Activated T-helper 1 cell treated with anti-CD3 and anti-CD28 coated beads, Interleukin-2, amount 50 U/mL, for 16 hours (primary cell): ENCODE measurements at places on chromosomes 1 and 21.

DNA sequence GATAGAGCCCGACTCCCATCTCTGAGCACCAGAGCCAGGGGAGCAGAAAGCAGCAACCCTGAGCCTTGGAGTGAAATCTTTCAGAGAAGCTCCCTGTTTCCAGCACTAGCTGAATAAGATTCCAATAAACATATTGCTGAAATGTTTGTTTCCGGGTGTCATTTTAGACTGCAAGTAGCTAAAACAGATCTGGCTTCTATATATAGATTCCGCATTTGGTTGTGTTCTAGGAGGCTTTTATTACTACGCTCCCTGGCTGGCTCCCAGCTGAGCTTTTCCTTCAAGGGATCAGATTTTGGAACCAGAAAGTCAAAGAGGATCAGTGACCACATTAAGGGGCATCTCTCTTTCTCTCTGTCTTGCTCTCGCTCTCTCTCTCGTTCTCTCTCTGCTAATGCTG lies 88.2 kb downstream of the PAPPA2 start:
- DNase-seq: no peak

GRCh38 chr1:15899266-15899665 lies 51.8 kb downstream of the SPEN start:
- no peak for DNase-seq

GRCh38 chr1:168786476-168787330 lies 57.7 kb upstream of the DPT start:
- DNase-seq: no peak

GRCh38 chr1:48266576-48266975 lies 44.1 kb downstream of the SLC5A9 start:
- no peak for DNase-seq

DNA sequence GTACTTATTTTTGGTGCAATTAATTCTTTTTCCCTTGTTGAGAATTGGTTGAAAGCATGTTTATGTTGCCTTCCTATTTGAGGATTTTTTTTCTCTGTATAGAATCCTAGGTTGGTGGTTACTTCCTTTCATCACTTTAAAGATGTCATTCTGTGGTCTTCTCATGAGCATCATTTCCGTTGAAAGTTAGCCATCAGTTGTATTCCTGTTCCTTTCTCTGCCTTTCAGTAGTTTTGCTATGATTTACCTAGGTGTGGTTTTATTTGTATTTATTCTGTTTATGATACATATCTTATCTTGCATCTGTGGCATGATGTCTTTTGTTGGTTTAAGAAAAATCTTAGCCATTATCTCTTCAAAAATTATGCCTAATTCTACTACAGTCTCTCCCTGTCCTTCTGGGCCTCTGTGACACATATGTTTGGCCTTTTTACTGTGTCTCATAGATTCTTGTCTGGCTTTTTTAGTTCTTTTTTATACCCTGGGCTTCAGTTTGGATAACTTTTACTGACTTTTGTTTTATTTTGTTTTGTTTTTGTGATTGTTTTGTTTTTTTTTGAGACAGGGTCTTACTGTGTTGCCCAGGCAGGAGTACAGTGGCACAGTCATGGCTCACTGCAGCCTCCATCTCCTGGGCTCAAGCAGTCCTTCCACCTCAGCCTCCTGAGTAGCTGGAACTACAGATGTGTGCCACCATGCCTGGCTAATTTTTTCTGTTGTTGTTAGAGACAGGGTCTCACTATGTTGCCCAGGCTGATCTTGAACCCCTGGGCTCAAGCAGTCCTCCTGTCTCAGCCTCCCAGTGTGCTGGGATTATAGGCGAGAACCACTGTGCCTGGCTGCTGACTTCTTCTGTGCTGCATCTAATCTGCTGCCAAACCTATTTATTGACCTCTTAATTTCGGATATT lies 24.1 kb downstream of the PTGFRN start:
- no peak for DNase-seq
